Activated naive CD4-positive, alpha-beta T cell treated with anti-CD3 and anti-CD28 coated beads, Interleukin-2, amount 50 U/mL, for 72 hours (primary cell): ENCODE measurements at places on chromosomes 1 and 21. TPM values are rescaled to one million over a fixed set of nuclear protein-coding genes. Genes with fewer than 3 reads are reported as not detected.

DNA sequence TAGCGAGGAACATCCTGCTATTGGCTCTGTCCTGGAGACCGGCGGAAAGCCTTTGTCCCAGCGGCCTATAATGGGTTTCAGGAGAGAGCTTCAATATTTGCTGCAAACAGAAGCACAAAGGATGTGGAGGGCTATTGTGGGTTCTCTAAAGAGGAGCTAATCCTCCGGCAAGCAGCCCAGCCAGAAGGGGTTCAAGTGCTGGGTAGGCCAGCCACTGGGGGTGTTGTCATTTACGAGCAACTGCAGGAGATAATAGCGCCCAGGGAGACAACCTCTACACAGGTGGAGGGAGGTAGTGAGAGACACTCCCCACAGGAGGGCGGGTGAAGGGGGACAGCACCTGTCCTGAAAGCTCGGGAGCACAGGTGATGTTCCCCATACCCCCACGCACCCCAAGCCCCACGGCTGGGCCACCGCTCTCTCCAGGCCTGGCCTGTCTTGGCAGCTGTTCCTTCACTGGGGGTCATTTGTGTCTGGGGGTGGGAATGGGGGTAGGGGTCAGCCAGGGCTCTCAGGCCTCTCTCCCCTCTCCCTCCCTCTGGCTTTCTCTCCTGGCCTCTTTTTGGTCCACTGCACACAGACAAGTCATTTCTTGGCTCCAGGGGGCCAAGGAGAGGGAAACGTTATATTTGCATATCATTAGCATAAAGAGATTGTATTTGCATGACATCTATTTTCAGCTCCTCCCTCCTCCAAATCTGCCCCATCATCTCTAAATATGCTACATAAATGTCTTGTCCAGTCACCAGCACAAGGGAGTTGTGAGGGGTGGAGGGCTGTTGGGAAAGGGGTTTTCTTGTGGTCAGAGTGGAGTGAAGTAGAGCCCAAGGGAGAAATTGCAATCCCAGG is 22.0 kb upstream of the SLC26A9 start:
- no peak for DNase-seq

PROK1 gene
- not detected for total RNA-seq

CRABP2 gene
- 1.6 TPM for total RNA-seq

GRCh38 chr1:240309769-240310168 is 218.1 kb downstream of the FMN2 start:
- DNase-seq = no peak

PPIAL4G gene
- 0.36 TPM for total RNA-seq

DNA sequence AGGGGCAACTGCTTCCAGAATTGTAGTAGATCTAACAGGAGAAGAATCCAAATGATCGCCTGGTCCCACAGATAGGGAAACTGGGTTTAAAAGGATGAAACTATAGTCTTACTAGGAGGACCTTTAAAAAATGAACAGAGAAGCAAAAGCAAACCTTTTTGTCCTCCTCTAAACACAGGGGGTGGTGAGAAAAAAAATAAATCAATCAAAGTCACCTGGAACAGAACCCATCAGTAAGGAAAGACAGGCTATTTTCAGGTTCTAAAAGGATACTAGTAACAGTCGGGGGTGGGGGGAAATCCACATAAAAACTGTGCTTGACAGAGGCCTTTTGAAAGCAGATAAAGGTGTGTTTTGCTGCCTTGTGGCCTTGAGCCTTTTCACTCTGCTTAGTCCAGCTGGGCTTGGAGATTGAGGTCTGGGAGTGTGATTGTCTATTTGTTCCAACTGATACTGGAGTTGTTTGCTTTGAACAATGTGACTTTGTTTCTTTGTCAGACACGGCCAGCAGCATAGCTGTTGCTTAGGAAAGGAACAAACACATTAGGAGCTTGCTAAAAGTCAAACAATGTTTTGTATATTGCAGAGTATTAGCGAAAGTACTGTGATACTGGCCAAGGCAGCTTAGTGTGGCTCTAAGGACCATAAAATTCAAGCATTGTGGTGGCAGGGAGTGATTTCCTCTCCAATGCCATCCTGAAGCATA is 141.1 kb upstream of the IRF2BP2 start:
- no peak for DNase-seq

DNA sequence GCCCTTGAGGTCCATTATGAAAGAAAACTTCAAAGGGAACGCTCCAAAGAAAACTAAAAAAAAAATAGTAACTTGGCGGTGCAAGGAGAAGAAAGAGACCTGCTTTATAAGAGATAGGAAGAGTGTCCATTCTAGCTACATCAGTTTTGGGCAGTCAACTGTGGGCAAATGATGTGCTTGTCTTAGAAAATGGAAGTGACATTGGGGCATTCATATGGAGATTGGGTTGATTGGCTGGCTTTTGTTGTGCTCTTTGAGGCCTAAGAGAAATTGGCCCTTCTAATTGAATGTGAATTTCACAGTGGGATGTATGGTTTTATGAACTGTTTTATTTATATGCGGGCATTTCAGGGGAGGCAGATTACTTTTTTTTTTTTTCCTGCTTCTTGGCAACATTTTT is 13.2 kb downstream of the PPP1R12B start:
- DNase-seq = no peak

CRNN gene
- total RNA-seq = not detected
